ENCODE measurements at places on chromosomes 1 and 21.
A peak's percentile ranks its signal among the peaks of the same experiment; 100 is the strongest.

GRCh38 chr1:182114627-182115023, 53.1 kb upstream of the ZNF648 start:
- no peak for DNase-seq

DNA sequence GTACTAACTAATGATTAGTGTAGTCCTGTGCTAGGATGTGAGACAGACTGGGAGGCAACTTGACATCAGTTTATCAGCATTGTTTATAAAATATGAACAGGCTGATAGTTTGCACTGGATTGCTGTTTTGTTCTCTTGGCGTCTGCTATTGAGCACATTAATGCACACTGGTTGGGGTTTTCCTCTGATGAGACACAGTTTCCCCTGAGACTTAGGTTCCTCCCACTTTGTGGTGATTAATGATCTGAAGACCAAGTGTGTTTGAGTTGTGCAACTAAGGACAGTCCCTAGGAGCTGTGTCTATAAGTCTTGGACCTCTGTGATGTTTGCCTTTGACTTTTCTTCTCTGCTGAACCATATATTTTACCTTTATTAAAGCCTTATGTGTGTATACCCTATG, 1015.4 kb downstream of the AMY1C start:
- no peak for DNase-seq

DNA sequence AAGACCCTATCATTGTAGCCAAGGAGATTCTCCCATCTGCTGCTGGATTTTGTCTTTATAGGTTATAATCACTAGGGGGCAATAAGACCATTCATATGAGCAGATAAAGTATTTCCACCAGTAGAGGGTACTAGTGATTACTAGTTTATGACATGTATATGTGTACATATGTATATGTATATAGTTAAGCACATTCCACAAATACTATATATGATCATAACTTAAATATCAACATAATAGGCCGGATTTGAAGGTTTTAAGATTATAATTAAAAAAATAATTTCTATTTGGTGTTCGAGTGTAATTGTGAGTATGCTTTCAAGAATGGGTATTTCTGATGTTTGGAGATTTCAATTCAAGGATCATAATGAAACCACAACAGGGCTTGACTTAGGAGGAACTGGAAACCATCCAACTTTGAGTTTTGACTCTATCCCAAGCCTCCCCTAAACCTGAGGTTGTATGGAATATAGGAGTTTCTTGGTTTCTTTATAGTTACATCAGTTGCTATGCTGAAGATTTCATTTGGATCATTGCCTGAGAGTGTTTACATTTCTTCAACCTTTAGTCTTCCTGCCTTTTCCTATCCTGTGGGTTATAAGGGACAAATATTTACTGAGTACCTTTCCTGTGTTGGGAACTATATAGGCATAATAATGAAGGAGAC, 16.9 kb downstream of the TCEANC2 start:
- DNase-seq, result peak; percentile 51

DNA sequence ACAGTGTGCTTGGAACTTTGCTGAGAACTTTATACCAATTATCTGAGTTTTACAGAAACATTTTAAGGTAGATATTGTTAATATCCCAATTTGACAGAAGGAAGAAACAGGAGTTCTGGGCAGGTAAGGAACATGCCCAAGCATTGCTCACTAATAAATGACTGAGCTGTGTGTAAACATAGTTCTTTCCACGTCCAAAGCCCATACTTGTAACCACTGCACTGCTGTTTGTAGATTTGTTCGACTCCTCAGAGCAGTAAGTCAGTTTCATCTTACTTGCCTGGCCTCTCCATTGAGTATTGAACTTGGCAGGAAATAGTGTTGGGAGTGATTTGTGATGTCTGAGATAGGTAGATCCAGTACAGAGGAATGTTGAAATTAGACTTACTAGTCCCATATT, 335.1 kb downstream of the KIF26B start:
- DNase-seq, result no peak

DNA sequence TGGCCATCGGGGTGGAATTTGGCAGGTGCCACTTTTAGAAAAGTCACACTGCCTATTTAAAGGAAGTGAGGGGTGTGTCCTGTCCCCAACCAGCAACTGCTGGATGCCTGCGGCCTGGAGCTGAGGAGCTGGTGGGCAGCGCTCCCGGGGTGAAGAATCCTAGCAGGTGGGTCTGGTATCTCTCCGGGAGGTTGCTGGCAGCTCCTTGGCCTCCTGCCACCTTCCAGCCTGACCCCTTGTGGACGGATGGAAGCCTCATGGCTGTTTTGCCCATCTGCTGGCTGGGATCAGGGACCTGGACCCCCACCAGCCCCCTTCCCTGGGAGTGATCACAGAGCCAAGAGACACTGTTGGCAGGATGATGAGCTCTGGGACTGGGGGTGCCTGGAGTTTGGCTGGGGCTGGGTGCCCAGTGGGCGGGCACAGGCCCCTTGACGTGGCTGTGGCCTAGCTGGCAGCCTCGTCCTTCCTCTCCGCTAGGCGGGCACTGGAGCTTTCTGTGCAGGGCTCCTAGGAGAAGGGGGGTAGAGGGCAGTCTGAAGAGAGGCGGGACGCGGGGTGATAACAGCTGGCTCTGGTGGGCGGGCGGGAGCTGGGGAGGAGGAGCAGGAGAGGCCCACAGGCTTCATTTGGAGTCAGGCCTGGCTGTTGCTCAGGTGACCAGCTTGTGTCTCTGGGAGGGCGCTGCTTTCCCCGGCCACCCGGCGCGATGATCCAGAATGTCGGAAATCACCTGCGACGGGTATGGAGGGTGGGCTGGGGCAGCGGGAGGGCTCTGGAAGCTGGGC, at the start of gene ACOT11:
Gene ACOT11 (plus strand): TSS at position 628 of the 788 bp plus-strand sequence. CDS start 82 bp downstream, at position 710.
- DNase-seq, result peak; percentile 85

GRCh38 chr1:116324411-116324810, 48.6 kb upstream of the ATP1A1 start:
- no peak for DNase-seq

DNA sequence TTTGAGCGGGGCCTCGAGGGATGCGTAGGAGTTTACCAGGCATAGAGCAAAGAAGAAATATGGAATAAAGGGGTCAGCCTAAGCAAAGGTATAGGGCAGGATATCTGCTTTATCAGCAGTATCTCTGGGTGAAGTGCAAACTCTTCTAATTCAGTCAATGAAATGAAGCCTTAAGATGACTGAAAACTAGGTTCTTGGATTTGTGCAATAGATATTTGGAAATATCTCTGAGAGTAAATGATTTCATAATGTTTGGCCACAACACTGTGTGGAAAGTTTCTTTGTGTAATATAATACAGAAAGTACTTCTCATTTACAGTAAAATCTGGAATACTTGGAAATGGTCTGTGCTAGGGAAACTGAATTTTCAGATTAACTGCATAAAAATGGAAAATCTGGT, 26.1 kb downstream of the KCNJ15 start:
- DNase-seq, result no peak

- no peak for DNase-seq
Observed at GRCh38 chr1:81329041-81329440, 471.7 kb upstream of the ADGRL2 start.

DNA sequence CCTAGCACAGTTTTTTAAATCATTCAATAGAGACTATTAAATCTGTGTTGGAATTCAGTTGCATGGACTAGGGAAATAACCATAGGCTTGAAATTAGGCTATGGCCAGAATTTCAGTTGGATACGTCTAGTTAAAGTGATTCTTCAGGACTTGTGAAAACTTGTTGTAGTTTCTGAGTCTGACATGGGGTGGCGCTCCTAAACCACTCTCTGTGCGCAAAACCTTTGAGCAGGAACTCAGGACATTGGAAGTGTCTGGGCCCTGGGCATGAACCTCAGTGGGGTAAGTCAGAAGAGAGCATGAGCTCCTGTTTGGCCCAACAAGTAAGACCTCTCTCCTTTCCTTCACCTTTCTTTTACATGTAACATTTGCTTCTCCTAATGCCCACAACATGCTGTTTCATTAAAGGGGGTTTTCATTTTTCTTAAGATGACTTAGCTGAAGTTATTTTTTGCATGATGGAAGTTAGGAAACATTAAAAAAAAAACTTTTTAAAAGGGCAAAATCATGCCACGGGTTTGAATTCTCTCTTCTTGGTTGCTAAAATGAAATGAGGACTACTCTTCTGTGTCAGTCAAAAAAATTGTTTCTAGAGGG, 17.1 kb upstream of the CCDC190 start:
- peak; percentile 41 for DNase-seq

DNA sequence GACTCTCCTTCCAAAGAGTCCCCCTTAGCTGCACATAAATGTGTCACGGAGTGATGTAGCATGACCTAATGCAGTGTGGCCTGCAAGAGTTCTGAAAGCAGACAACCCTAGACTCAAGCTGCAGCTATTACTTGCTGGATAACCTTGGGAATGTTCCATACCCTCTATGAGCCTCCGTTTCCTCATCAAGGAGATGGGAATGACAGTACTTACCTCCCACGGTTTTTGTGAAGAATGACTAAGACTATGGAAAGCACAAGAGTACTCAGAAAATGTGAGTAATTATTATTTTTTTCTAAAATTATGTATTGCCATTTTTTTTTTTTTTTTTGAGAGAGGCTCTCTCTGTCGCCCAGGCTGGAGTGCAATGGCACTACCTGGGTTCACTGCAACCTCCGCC, 3.0 kb downstream of the TTC39A start:
- DNase-seq, result no peak

GRCh38 chr1:232983817-232984567, 33.6 kb downstream of the NTPCR start:
- no peak for DNase-seq

- no peak for DNase-seq
Observed at GRCh38 chr1:1531947-1532346, 8.5 kb downstream of the TMEM240 start.

DNA sequence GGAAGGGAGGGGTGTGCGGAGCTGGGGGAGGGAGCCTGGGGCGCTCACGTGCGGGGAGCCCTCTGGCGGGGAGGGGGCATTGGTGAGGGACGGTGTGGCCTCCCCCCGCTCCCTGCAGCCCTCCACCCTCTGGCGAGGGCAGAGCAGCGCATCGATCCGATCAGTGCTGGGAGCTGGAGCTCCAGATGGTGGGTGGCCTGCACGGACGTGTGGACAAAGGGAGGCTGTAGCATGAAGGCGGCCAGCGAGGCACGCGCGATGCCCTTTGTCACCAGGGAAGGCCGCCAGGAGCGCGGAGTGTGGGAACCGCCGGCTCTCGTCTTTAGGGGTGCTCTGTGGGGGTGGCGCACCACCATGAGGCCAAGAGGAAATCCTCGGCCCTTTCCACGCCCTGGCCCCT, 5.4 kb upstream of the HES5 start:
- no peak for DNase-seq

DNA sequence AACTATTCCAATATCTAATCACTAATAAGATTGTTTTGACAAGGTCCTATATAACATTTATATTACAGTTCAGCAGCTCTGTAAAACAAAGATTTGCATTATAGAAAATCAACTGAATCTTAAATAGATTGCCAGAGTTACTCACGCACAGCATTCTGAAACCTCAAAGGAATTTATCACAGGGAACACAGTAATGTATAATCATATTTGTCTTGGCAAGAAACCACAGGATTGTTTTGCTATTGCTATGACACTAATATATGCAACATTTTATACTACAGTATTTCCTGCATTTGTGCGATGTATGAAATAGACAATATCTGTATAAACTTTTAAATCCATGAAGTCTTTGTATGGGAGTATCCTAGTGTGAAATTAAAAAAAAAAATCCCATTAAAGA, 101.4 kb downstream of the PLPPR5 start:
- DNase-seq, result no peak

DNA sequence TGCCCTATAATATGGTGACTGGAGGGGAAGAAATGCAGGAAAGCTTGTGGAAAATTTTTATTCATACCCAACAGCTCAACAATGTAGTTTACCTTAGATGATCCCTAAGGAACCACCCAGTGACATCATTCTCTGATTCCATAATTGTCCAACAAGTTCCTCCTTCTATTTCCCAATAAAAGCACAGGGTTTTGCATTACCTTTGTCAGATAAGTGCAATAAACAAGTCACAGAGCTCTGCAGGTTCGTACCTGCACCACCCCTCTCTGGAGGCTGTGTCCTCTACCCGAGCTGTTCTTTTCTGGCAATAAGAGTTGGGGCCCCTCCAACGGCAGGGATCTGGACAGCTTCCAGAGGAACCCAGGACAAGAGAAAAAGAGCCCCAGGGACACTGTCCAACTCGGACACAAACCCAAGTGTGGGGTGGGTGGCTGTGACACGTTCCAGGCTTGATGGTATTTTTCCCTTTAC, 38.8 kb downstream of the RCAN1 start:
- DNase-seq, result no peak

DNA sequence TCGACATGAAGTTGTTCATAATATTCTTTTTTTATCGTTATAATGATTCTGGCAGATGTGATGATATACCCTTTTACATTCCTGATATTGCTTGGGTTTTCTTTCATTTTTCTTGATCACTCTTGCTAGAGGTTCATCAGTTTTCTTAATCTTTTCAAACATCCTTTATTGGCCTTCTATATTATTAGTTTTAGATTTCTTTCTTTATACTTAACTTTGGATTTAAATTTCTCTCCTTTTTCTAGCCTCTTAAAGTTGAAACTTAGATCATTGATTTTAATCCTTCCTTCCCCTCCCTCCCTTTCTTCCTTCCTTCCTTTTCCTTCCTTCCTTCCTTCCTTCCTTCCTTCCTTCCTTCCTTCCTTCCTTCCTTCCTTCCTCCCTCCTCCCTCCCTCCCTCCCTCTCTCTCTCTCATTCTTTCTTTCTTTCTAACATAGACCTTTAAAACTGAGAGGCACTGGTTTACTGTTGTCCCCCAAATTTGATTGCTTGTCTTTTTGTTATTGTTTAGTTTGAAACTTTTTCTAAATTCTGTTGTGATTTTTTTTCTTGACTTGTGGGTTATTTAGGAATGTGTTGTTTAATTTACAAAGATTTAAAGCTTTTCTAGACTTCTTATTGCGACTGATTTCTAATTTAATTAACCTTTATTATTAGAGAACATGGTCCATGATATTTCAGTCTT, 31.6 kb downstream of the HOOK1 start:
- DNase-seq, result no peak

GRCh38 chr1:164683235-164683634, 124.3 kb downstream of the PBX1 start:
- no peak for DNase-seq

DNA sequence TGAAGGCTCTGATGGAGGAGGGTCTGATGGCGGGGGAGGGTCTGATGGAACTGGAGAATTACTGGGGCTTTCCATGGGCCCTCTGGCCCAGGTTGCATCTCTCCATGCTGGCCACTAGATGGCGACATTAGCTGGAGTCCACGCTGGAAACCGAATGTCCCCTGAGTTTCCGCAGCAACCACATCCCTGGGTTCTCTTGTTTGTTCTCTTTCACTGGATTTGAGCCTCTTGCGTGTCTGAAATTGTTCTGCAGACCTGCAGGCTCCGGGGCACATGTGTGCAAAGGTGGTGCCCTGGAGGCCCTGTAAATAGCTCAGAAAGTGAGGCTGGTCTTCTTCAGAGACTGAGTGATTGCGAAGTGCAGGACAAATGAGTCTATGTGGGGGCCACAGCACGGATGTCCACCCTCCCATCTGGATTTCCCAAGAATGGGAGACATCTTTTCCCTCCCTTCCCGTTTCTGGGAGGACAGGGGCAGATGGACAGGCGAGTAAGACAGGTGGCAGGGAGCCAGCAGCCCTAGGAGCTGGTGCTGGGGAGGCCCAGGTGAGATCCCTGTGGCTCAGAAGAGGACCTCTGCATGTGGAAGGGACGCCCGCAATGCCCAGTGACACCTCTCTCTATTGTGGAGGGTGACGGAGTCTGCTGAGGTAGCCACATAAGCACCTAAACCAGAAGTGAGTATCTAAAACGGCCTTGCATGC, 73.2 kb upstream of the ABCG1 start:
- peak; percentile 69 for DNase-seq
